GM03348 (cell line): ENCODE measurements at places on chromosomes 4 and X.

DNA sequence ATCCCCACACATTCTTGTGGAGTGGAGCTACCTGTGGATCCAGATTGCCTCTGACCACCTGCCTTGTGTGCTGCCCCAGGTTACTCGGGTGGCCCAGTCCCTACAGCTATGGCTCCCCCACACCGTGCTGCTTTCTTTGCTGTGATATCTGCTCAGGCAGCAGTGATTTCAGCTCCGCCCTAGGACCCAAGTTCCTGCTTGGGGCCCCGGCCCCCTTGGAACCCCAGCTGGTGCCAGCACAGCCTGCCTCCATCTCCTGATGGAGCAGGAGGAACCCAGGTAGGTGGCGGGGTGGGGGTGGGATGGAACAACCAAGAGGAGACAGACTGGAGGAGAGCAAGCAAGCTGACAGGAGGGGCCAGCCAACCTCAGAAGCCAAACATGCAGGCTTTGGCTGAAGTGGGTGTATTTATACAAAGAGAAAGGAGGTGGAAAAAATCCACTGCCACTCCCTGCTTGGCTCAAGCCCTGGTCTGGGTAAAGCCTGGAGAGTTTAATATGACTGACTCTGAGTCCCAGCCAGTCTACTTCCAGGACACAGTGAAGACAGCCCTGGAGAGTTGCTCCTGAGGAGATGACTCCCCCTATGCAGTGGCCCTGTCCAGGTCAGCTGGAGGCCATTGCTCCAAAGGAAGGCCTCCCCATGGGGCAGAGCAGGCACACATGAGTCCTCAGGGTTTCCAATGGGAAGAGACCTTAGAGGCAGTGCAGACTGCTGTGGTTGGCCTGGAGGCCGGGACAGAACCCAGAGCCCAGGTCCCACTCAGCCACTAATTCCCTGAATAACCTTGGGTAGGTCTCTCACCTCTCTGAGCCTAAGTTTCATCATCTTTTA, 197.1 kb upstream of the MAMLD1 start:
- no peak for DNase-seq

DNA sequence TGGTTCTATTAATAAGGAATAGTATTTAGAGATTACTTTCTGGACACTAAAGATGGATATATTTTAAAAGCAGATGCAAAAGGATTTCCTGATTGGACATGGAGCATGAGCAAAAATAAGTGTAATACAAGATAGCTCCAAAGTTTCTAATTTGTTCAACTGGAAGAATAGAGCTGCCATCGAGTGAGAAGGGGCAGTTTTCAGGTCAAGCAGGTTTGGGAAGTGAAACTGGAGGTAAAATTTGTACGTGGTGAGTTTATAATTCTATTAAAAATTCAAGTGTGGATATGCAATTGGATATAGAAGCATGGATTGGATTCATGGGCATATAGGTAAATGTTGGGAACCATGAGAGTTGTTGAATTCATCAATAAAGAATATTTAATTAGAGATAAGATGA, 31.8 kb downstream of the PRDM8 start:
- no peak for DNase-seq

- DNase-seq: no peak
Measured at GRCh38 chrX:140480765-140481164, 24.1 kb downstream of the SOX3 start.

DNA sequence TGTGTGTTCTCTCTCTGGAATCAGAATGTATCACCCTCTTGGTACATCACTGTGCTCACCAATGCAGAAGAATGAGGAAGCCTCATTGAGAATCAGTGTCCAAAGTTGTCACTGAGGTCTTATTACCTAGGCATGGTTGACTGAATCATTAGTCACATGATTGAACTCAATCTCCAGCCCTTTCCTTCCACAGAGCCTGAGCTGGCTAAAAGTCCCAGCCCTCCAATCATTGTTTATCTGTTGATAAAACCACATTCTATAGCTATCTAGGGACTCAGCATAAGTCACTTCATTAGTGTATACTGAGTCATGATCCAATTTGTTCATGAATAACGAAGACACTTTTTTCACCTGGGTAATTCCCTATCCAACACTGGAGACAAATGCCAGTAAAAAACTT, 396.8 kb downstream of the TRAM1L1 start:
- DNase-seq: no peak

- DNase-seq: no peak
Measured at GRCh38 chr4:26204249-26204825, 116.5 kb upstream of the RBPJ start.

- DNase-seq: peak; percentile 2
Measured at GRCh38 chrX:134013092-134013497, 27.7 kb upstream of the GPC3 start.

DNA sequence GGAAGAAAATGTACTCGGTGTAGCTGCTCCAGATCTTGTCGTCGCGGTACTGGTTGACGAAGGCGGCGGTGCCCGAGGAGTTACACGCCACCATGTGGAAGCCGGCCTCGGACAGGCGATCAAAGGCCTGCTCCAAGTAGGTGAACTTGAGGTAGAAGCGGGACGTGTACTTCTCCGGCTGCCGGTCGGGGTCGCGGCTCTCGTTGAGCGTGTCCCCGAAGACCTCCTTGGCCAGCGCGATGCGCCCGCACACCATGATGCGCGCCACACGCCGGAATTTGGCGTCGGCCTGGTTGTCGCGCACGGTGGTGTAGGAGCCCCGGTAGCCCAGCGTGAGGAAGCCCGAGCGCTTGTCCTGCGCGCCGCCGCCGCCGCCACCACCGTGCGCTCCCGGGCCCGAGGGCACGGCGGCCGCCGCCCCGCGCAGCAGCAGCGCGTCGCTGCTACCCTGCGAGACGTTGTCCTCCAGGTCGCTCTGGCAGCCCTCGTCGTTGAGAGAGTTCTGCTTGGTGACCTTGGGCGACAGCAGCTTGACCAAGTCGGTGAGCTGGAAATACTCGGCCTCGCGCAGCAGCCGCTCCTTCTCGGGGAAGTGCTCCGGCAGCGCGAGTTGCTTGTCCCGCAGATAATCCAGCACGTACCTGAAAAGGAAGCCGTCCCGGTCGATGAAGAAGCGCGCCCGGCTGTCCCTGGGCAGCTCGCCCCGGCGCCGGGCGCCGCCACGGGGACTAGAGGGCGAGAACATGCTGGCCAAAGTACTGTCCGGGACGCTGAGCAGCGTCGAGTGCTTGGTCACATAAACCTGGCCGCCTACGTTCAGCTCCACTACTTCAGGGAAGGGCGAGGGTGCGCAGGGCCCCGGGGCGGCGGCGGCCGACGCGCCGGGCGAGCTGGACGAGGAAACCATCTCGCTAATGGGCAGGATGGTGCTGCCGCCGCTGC, 775 bp downstream of the KCTD8 start:
- DNase-seq: peak; percentile 19

DNA sequence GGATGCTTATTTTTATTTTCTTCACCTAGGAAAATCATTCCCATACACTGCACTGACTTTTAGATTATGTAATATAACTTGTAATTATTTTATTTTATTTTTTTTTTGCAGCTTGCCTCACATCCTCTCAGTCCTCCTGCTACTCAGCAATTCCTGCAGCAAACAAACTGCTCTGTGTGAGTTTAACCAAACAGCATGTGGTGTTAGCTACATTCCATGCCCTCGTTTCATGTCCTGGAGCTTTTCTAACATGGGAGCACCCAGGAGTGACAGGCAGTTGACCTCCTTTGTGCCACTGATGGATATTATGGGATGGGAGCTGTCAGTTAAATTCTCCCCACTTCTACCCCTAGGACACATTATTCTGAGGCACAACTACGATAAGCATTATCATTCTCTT, 24.8 kb downstream of the CXCL1 start:
- no peak for DNase-seq

DNA sequence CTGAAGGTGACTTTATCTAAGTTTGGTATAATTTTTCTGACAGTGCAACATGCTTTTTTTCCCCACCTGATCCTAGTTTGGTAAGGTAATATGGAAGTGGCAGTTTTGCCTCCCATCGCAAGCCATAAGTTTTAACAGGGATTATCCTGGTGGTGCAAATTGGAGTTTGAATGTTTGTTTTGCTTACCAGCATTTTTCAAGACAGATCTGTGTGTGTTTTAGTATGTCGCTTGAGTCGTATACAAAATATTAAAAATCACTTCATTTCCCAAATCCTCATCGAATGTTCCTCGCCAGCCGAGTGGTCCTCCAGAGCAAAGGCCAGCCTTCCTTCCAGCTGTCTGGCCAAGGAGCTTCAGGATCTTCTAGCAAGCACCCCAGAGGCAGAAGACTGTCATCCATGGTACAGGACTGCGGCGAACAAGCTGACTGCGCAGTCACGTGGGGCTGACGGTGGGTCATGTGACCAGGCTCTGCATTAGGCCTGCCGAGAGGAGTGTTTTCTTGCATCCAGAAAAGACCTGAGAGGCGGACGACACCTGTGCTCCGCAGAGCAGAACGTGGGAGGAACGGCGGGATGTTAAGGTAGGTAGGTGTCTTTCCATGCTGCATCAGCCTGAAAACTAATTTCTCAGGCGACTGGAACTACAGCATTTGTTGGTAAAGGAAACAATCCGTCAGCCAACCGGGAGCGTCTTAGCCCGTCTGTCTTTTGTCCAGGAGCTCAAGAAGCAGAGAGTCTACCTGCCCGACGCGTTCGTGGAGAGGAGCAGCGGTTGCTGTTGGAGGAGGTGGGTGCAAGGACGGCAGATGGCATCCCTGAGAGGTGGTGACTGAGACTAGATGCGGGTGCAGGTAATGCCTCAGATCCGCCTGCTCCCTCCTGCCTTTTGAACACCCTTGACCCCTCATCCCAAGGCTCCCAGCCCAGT, at the start of gene GPRASP3:
TSS of gene GPRASP3 (plus strand) at position 507 of the 932 bp plus-strand sequence. CDS start 28,253 bp downstream, outside the sequence.
- DNase-seq: peak; percentile 78

DNA sequence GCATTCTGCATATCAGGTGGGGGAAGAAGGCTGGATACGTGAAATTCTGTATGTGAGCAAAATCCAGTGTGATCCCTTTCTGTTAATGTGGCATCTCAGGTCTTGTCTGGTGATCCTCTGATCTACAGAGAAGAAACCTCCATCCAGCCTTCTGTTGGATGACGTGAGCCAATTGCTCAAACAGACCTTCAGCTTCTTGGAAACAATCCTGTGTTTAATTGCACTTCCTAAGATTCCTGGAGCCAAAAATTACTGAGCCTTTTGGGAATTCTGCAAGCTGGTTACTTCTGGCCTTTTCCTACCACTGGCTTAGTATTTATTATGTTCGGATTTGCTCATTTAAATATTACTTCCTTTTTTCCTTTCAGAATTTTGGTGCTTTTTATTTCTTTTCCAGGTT, 51.2 kb downstream of the TRIML1 start:
- DNase-seq: peak; percentile 16

GRCh38 chrX:103722505-103722904, 11.8 kb downstream of the TMEM31 start:
- DNase-seq: peak; percentile 19

GRCh38 chr4:138891631-138892031, 124.0 kb upstream of the NOCT start:
- DNase-seq: peak; percentile 22

- DNase-seq: no peak
Measured at GRCh38 chr4:163694385-163694784, 199.9 kb downstream of the TMA16 start.

GRCh38 chr4:48780865-48781214, 761 bp upstream of the FRYL start:
- peak; percentile 19 for DNase-seq

- DNase-seq: peak; percentile 1
Measured at GRCh38 chrX:110691446-110691845, 104.2 kb downstream of the CHRDL1 start.

DNA sequence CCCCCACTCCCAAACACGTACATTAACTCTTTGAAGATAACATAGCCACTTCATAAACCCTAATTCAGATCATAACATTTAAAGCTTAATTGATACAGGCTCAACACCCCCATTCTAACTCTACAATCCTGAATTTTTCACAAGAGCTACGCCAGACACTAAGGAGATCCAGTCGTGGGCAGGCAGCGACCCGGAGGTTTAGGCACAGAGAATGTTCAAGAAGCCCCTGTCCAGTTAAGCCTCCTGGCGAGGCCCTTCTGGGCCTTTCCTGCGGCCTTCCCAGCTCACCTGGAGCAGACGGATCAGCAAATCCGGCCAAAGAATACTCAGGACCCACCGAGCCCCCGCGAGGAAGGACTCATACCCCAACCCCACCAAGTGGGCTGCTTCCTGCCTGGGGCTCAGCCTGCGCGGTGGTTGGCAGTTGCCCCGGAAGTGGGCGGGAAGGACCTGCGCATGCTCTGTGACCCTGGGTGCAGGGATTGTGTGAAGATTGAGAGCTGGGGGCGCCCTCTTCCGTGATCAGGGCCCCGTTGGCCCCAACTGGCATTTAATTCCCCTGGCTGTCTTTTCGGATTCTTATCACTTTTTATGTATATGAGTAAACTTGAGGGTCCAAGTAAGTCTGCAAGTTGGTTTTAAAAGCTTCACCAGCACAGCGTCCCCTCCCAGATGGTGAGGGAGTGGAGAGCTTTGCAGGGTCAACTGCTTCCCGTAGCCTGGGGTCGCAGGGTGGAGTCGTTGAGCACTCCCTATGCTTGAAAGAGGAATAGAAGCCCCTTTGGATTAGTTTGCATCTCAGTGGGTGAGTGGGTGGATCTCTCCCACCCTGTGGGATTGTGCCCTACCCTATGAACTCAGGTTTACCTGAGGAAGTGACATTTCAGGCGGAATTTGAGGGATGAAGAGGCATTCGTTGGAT, at the start of gene TRIM61:
TSS of gene TRIM61 (minus strand) at position 415 of the 922 bp plus-strand sequence. CDS start 7,655 bp downstream, outside the sequence.
- DNase-seq: peak; percentile 57

DNA sequence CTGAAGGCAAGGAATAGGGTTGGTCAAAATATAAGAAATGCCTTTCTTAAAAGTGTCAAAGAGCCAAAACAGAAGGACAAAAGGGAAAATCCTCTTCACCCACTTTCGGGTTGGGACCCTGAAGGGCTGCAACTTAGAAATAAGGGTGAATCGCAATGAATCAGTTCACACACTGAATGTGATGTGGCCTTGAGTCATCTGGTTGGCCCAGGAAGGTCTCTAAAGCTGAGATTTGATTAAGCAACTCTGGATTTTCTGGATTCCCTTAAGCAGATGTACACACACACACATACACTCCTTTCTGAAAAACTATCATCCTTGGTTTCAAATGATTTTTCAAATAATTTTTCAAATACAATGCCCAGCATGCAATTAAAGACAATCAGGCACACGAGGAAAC, 13.1 kb downstream of the TAB3 start:
- DNase-seq: peak; percentile 32

- DNase-seq: no peak
Measured at GRCh38 chr4:55143858-55144257, 18.5 kb upstream of the KDR start.

- DNase-seq: peak; percentile 60
Measured at GRCh38 chr4:7876201-7876875, 63.3 kb downstream of the AFAP1 start.

DNA sequence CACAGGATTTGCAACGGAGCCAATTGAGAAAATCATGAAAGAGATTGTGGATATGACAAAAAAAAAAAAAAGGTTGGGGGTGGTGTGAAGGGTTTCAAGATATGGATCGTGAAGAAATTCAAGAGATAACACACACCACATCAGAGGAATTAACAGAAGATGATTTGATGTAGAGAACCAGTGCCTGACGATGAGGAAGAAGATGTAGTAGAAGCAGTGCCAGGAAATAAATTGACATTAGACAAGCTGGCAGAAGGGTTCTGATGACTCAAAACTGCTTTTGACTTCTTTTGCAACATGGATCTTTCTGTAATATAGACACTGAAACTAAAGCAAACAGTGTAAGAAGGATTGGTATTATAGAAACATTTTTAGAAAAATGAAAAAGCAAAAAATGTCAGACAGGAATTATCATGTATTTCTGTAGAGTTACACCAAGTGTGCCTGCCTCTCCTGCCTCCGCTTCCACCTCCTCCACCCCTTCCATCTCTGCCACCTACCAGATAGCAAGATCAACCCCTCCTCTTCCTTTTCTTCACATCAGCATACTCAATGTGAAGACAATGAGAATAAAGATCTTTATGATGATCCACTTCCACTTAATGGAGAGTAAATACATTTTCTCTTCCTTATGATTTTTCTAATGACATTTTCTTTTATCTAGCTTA, 127.5 kb upstream of the OTUD4 start:
- no peak for DNase-seq
